Activated CD8-positive, alpha-beta memory T cell treated with anti-CD3 and anti-CD28 coated beads for 1 hour (primary cell): ENCODE measurements at places on chromosomes 6 and 20.

DNA sequence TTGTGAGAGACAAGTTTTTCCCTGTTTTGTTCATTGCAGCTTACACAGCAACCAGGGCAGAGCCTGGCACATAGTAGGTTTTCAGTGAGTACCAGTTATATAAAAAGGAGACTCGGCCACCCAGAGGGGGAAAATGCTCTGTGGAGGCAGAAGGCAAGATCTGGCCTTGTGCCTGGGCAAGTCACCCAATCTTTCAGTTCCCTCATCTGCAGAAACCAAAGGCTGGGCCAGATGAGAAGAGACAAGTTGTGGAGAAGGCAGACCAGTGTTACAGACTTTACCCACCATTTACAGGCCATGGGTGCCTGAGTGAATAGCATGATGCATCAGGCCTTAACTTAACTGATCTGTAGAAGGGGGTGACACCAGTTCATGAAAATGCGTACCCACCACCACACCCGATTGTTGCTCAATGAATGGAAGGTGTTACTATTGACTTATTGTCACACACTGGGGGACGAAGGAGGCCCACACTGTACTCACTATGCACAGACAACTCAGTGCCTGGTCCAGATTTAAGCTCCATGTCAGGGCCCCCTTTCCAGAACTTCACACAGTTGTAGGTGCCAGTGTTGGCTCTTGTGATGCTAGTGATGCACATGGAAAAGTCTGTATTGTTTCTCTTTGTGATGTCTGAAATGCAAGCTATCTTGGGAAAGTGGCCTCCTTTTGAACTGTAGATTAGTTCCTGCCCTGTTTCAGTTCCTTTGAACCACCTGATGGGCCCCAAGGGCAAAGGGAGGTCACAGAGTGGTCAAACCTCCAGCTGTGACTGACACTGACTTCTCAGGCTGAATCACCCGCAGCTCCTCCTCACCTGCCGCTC, 64.3 kb upstream of the SIRPG start:
- DNase-seq, result no peak

- no peak for DNase-seq
Measured at GRCh38 chr6:33073431-33073871, at the start of gene HLA-DPA1. HLA-DPA1 (minus strand) TSS chr6:33073649.

- DNase-seq, result no peak
Measured at GRCh38 chr6:44262467-44263353, 2.6 kb downstream of the NFKBIE start.

GRCh38 chr6:10194816-10195672, 219.8 kb downstream of the TFAP2A start:
- no peak for DNase-seq

DNA sequence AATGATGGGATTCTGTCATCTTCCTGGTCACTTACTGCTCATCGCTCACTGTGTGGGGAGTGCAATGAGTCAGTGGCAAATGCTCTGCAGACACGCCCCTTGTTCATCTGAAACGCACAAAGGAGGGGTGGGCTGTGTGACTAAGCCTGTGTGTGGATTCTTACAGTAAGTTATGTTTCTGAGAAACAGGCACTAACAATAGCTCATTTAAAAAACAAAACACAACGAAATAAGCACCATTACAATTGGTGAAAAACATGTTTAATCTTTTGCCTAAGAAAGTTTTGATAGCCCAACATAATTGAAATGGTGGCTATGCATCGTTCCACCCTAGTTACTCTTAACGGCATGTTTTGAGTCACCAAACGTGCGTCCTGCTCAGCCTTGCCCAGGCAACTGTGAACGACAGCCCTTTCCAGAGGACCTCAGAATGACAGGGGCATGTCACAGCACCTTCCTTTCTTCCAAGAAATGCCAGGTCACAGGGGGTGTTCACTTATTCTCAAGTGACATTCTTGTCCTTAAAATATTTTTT, 118.4 kb upstream of the SGK1 start:
- peak; percentile 20 for DNase-seq

GRCh38 chr20:43776691-43777090, 49.9 kb upstream of the GTSF1L start:
- DNase-seq, result no peak

GRCh38 chr6:109964949-109965348, 13.2 kb upstream of the GPR6 start:
- DNase-seq, result no peak

GRCh38 chr6:5412017-5412416, 150.7 kb downstream of the FARS2 start:
- no peak for DNase-seq

DNA sequence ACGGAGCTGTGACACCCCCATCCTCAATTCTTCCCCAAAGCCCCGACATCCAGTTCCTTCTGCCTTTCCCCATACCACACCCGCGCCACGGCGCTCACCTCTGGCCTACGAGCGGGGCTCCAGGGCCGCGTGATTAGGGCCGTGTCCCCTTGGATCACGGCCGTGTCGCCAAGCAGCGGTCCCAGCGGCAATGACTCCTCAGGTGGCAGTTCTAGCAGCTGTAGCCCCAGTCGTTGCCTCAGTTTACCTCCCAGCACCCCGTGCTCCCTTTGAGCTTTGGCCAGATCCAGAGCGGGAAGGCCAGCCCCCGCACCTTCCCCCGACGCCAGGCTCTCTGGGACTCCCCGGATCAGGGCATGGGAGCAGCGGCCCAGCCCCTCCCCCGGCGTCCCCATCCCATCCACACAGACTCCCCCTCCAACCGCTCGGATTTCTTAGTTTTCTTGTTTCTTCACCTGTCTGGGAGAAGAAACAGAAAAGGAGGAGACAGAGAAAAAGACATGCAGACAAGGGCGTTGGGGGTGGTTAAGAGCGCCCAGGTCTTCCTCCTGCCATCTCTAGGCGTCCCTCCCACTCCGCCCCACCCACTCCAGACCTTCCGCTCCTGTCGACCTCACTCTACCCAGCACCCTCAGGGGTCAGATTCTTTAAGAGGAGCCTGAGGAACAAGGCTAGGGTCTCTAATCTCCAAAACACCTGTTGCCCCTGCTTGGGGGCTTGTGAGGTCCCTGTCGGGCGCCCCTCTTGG, at the start of gene DDAH2:
Gene DDAH2 (minus strand): TSS at position 533 of the 748 bp plus-strand sequence. CDS start 138 bp downstream, at position 395.
- no peak for DNase-seq

GRCh38 chr20:49724408-49725223, 10.9 kb upstream of the B4GALT5 start:
- no peak for DNase-seq

DNA sequence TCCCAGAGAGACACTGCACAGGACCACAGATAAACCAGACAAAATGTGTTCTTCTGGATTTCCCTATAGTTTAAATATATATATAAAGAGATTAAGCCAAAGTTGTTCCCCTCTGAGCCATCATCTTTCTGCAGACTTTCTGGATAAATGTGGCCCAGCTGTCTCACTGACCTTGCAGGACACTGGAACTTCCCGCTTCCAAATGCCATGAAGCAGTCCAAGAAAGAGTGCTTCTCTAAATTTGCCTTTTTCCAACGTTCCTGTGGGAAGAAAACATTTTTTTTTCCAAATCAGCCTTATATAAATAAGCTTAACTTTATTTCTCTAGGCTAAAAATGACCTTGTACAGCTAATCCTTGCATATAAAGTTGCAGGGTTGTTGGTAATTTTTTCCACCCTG, 65.7 kb downstream of the CYP39A1 start:
- DNase-seq, result no peak

DNA sequence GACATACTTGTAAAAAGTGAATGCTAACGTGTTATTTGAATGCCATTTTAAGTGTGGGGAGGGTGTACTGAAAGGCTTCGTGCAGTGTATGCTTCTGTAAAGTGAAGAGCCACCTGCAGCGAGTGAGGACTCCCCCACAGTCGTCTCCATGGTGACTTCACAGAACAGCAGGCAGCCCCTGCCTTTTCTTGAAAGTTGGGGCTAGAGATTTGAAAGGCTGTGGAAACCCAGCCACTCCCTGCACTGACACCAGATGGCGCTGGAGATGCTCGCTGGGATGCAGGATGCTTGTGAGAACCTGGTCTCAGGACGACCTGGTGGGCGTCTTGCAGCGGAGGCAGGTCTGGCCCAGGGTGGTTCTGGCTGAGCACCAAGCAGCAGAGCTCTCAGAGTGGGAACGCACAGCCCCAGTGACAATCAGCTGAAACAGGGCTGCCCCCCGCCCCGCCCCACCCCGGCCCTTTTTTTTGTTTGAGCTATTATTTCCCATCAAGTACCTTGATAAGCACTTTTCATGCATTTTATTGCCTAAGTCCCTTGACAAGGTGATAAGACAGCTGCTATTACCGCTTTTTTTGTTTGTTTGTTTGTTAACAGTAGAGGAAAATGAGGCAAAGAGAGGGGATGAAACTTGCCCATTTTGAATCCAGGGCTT, 150.3 kb downstream of the SYCP2 start:
- DNase-seq, result no peak

DNA sequence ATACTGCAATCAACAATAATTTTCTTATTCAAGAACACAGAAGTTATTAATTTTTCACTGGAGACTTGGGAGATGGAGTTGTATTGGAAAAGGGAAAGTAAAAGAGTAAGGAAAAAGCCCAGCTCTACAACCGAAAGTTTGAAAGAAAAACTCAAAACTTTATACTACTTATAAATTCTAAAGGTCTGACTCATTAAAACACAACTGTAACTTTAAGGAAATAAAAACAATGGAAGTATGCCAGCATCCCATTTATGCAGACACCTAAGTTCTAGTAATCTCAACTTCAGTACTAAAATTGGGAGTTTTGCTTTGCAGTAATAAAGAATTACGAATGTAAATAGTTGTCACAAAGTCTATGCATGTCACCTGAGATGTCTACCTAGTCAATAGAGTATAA, 80.6 kb downstream of the IRAK1BP1 start:
- DNase-seq, result no peak

GRCh38 chr6:166588691-166589336, 2.3 kb upstream of the RAMACL start:
- no peak for DNase-seq

DNA sequence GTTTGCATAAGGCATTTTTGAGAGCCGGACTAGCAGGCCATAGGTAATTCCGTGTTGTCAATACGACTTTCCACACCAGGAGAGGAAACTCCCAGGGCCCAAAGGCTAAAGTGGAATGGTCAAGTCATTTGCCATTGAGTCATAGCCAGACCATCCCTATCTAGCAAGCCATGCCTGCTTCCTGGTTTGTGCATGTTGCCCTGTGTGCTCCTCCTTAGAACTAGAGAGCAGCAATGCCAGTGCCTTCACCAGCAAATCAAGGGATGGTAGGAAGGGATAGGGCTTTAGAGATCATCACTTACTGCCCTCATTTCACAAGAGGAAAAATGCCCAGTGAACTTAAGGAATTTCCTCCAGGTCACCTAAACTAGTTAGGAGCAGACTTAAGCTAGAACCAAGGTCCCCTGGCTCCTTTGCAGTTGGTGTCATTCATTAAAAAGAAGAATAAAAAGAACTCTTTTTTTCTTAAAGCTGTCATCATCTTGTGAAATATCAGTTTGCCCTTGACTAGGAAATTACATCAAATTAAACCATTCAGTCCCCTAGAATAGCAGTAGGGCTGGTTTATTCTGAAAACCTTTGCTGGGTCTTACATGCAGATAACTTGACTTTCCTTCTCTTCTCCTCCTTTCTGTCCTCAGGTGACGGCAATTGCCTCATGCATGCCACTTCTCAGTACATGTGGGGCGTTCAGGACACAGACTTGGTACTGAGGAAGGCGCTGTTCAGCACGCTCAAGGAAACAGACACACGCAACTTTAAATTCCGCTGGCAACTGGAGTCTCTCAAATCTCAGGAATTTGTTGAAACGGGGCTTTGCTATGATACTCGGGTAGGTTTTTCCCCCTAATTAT, 7.4 kb downstream of the TNFAIP3 start:
- no peak for DNase-seq

DNA sequence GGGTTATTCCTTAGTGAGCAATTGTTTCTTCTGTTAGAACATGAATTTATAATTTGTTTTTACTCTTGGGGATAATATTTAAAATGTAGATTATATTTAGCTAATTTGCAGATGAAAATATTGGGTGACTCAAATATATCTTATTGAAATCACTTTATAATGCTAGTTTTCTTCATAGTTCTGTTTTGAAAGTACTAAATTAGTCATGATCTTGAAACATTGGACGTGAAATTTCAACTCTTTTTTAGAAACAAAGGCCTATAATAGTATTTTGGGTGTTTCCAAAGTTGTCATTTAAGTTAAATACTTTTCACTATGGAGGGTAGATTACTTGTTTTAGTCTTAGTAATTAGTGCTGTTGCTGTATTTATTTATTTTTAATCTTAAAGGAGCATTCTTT, 250.9 kb downstream of the UTRN start:
- DNase-seq, result no peak

DNA sequence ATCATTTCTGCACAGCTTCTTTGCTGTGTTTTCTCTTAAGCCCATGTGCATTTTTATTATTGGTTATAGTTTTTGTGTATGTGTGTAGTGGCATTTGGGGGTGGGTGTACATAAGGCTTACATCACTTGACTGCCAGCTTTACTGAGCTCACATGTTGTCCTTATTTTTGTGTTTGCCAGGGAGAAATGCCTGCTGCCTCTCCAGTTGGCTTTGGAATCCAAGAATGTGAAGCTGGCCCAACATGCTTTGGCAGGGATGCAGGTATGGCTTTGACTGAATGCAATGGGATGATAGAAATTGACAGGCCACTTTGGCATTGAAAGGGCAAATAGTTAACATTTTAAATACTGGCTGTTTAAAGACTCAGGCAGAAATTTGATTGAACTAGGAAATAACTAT, 11.4 kb downstream of the PBOV1 start:
- no peak for DNase-seq

- DNase-seq, result no peak
Measured at GRCh38 chr20:137668-138490, 4.5 kb upstream of the DEFB126 start.

DNA sequence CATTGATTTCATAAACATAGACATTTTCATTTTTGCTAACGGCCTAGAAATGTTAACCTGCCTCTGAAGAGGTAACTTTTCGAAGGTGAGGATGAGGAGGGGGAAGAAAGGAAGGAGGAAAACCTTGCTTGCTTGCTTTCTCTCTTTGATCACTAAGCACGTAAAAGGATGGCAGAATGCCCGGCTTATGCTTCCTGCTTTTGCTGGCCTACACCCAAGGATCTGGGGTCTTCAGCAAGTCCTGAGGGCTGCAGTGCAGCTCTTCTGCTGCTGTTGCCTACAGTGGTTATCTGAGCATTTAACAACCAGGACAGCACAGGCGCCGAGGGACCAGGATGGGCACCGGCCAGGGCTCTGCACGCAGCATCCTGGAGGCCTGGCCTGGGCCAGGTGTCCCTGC, 150.8 kb upstream of the TAB2 start:
- no peak for DNase-seq

GRCh38 chr20:1944345-1945091, 49.3 kb downstream of the SIRPA start:
- DNase-seq, result no peak
